Naive thymus-derived CD4-positive, alpha-beta T cell (primary cell): ENCODE measurements at places on chromosomes 1 and 21.
A peak's percentile ranks its signal among the peaks of the same experiment; 100 is the strongest.

- DNase-seq, result no peak
These were observed 113.2 kb downstream of the TRABD2B start for GRCh38 chr1:47883963-47884362.

DNA sequence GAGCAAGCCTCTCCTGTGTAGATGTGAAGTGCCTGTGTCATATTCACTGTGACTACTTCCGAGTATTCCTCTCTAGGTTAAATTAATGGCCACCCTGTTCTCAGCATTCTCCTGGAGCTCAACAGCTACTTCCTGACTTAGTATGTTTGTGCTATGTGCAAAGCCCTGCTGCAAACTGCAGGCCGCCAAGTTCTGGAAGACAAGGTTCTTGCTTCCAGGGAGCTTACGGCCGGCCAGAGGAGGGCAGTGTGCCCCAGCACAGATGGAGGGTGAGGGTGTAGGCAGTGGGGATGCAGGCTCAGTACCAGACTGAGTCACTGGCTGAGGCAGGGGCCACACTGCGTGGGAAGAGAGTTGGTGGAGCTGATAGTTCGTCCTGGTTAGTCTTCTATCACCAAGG lies 43.2 kb downstream of the ELK4 start:
- no peak for DNase-seq

GRCh38 chr1:31691951-31692350 lies 11.9 kb downstream of the COL16A1 start:
- no peak for DNase-seq

GRCh38 chr1:233859446-233859845 lies 45.0 kb upstream of the SLC35F3 start:
- no peak for DNase-seq

DNA sequence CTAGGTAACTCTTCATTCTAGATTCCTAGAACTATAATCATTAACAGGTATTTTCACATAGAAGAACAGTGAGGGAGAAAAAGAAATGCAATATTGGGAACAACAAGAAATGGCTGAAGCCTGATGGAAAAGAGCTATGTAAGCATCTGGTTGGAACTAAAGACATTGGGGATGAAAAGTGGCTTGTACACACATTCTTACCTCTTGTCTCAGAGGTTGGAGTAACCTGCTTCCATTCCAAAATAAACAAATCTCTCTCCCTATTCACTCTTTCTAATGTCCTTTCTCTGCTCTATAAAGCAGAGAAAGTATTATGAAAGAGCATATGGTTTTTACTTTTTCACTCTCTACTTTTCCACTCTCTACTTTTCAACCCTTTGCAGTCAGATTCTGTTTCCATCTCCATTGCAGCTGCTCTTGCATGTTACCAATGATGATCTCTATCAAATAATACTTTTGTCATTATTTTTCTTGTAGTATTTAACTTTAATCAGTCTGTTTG lies 37.5 kb downstream of the CMPK1 start:
- no peak for DNase-seq

- no peak for DNase-seq
These were observed 6.0 kb upstream of the PPIE start for GRCh38 chr1:39732730-39733129.

DNA sequence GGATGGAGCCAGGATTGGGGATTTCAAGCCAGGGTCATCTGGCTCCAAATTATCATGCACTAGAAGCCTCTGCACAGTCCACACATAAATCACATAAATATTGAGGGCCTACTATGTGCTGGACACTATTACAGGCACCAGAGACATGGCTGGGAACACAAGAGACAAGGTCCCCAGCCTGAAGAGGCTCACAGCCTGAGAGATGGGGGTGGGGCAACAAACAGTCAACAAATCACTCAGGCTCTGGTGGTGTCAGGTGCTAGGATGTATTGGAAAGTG lies 41.6 kb upstream of the LAPTM5 start:
- DNase-seq, result no peak

GRCh38 chr21:42009018-42009830 lies 936 bp downstream of the ZBTB21 start:
- DNase-seq, result peak; percentile 31

GRCh38 chr21:43972850-43973633 lies 39.1 kb upstream of the TRAPPC10 start:
- no peak for DNase-seq

DNA sequence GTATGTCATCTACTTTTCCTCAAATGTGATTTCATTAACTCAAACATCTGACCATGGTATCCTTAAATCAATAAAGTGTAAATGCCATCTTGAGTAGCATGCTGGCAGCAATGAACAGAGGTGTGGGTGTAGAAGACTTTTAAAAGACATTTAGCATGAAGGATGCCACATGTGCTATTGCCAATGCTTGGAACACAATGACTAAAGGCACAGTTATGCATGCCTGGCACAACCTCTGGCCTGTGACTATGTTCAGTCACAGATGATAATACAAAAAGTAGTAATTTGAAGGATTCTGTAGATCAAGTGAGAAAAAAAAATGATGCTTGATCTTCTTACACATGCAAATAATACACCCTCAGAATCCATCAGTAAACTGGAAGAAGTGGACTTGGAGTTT lies 938.9 kb upstream of the ADGRL4 start:
- DNase-seq, result no peak

DNA sequence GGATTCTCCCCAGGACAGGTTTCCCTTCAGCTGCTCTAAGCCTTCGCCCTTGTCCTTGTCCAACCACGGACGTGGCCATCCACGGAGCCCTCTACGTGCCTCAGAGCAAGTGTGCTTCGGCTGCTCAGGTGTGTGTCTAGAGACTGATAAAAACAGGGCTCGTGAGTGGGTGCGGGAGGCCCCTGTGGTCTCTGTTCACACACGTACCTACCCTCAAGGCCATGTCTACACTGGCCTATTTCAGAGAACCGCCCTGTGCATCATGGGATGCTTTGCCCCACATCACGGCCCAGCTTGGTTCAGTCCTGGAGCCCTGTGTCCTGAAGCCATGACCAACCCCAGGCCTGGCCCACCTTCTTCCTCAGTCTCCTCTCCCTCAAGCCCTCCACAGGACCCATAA lies 24.6 kb upstream of the RUNX3 start:
- DNase-seq, result no peak

DNA sequence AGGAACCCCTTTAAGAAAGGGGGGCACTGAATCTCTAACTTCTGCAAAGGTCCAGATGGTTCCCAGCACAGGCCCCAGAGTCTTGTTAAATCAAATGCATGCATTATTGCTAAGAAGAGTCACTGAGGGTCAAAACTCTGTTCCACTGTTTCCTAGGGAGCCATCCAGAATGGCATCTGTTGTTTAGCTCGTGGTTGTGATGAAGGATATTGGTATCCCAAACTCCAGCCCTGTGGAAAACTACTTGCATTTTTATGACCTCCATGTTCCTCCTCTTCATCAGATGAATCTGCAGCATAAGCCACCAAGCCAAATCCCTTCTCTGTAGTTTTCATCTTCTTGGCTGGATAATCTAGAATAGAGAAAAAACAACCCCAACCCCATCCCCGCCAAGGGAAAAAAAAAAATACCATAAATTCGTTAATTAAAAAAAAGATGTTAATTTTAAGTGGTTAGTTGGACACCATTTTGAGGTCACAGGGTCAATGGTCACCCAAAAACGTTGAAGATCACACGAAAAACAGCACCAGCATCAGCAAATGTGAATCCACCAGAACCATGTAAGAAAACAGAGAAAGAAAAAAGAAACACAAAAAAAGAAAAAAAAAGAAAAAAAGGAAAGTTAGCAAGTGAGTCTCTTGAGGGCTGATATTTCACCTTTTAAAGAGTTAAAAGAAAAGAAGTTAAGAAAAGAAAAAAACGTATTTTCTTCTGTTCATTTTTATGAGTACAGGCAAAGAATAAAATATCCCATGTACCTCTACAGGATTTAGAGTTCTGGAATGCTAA lies 3.0 kb upstream of the RIT1 start:
- DNase-seq, result no peak

GRCh38 chr1:198860371-198860770 lies 221.5 kb downstream of the PTPRC start:
- DNase-seq, result no peak

- DNase-seq, result no peak
These were observed 9.4 kb downstream of the FAM229A start for GRCh38 chr1:32352831-32353383.

DNA sequence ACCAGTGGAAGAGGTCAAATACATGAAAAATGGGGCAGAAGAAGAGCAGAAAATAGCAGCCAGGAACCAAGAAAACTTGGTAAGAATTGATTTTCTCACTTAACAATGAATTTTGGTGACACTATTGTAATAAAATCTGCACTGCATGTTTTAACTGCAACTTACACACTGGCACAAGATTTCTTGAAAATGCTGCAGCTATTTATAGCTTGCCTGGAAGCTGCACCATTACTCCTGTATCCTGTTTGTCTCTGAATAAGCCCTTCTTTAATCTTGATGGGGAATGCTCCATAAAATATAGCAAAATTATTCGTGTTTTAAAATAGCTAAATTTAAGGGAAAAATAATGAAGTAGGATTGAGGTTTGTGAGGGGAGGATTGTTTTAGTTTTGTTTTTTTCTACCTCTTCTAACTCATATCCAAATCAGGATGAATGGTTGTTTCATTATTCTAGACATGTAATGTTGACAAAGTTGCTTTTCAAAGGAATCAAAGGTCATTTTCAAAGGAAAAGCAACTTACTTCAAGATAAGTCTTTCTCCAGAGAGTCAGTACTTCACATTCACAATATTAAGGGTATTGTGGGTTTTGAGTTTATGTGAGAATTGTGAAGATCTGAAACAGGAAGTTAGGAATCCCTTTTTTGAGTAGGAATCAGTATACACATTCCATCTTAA lies 120.9 kb downstream of the C1orf21 start:
- no peak for DNase-seq

- no peak for DNase-seq
These were observed 250.3 kb upstream of the SGIP1 start for GRCh38 chr1:66283622-66284041.

GRCh38 chr1:159652506-159652905 lies 61.9 kb downstream of the CRP start:
- DNase-seq, result no peak

- DNase-seq, result peak; percentile 27
These were observed 90.0 kb downstream of the GLUL start for GRCh38 chr1:182301467-182302198.

DNA sequence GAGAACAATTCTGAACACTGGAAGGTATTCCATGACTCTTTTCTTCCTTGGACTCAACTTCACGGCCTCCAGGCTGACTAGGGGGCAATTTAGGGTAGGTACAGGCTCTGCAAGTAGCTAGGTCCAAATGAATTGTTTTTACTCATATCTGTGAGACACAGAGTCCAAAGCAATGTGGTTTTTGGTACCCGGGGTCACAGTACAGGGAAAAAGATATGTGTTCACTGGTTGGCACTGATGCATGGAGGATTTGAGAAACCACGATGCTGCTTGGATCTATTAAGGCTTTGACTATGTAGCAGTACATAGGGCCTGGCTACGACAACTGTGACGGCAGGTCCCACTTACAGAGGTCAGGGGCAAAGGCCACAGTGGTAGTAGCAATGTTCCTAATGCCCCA lies 200.6 kb downstream of the DUSP10 start:
- DNase-seq, result no peak

- no peak for DNase-seq
These were observed 177.4 kb downstream of the LBR start for GRCh38 chr1:225250432-225250831.

- no peak for DNase-seq
These were observed 42.0 kb downstream of the CAPZB start for GRCh38 chr1:19443326-19443725.

GRCh38 chr1:9100471-9101043 lies 28.3 kb downstream of the GPR157 start:
- DNase-seq, result no peak

- DNase-seq, result no peak
These were observed 335.8 kb downstream of the CAMTA1 start for GRCh38 chr1:7120863-7121621.

DNA sequence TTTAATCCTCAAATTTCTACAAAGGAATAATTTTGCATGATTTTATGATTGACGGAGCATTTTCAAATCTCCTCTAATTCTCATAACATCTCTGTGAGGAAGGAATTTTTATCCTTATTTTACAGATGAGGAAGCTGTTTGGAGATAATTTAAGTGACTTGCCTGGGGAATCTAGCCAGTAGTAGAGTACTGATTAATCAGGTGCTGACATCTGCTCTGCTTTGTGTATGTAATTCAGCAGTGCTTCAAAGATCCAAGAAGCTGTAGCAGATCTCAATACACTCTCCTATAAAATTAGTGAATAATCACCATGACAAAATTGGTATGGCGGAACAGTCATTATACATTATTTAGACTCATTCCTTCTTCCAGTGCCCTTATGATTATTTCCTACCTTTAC lies 46.0 kb downstream of the DPH5 start:
- DNase-seq, result no peak

- DNase-seq, result peak; percentile 13
These were observed 145.9 kb downstream of the PGBD5 start for GRCh38 chr1:230280054-230280795.

DNA sequence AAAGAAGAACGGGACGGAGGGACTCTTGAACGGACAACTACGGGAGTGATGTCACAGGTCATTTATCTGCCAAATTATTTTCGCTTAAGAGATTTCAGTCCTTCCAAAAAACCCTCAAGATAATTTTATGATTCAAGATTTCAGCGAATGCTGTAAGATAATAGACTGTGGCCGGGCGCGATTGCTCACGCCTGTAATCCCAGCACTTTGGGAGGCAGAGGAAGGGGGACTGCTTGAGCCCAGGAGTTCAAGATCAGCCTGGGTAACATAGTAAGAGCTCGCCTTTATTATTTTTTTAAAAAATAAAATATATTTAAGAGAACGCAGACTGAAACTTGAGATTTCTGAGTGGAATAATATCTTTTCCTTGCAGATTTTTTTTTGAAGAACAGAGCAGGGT lies 609 bp downstream of the RWDD2B start:
- DNase-seq, result no peak

DNA sequence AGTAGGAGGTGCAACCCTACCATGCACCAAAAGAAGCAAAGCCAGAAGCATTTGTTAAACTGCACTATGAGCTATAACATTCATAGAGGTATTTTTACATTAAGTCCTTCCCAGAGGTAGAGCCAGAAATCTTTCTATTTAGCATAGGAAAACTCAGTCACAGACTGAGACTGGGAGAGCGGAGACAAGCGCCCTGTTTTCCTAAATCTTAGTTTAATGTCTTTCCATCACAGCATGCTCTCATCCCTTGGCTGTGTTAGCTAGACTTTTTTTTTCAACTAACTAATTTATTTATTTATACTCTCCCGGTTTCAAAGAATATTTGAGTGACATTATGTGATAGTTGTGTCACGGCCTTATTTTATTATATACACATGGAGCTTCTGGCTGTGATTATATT lies 304.1 kb downstream of the LMX1A start:
- no peak for DNase-seq

- DNase-seq, result no peak
These were observed 24.2 kb downstream of the KCNN3 start for GRCh38 chr1:154845879-154846278.

- no peak for DNase-seq
These were observed 99.5 kb upstream of the IGSF21 start for GRCh38 chr1:18008081-18008480.
